ENCODE measurements at places on chromosomes 3 and 15. TPM values are rescaled to one million over a fixed set of nuclear protein-coding genes. Genes with fewer than 3 reads are reported as not detected.
A peak's percentile ranks its signal among the peaks of the same experiment; 100 is the strongest.

The ERICH6 gene
- total RNA-seq: 0.06 TPM

The NGLY1 gene
- total RNA-seq: 13.4 TPM

The GOLGA8R gene
- total RNA-seq: not detected

The FEZF2 gene
- total RNA-seq: not detected

The TUSC7 gene
- not detected for total RNA-seq

- DNase-seq: no peak
Observed at GRCh38 chr3:88267-88666, 108.3 kb upstream of the CHL1 start.

DNA sequence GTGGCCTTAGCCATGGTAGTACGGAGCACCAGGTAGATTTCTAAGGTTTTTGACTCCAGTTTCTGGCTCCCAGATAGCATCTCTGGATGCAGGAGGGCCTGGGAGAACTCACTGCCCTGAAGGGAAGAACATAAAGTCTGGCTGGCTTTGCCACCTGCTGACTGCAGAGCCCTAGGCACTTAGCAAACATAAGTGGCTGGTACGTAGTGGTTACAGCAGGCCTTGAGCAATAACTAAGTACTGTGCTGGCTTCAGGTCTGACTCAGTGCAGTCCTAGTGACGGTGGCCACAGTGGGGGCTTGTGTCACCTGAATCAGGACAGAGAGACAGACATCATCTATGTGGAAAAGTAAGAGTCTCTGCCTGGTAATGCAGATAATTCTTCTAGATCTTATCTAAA lies 871.1 kb downstream of the PDCD6IP start:
- DNase-seq: no peak

DNA sequence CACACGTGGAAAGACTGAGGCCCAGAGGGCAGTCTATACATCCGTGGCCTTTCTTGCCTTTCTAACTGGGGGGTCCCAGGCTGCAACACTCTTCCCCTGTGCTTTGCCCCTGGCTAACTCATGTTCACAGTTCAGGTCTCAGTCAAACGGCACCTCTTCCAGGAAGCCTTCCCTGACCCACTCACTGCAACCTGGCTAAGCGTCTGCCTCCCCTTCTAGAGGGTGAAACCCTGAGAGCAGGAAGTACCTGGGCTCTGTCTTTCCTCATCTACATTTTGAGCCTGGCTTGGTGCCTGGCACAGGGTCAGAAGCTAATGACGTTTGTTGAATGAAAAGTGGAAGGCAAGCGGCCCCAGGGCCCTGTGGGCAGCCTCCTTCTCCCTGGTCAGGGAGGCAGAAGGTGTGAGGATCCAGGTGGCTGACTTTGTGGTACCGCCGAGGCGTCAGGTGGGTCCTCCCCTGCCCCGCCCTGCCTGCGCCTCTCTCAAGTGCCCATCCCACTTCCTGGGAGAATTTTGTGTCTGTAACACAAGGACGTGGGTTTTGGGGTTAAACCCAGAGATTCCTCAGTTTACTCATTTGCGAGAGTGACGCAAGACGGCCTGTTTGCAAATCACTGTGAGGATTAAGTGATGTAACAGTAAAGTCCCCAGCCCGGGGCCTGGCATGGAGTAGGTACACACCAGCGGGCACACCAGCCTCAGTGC lies 32.1 kb downstream of the DNASE1L3 start:
- DNase-seq: no peak

- peak; percentile 44 for DNase-seq
Observed at GRCh38 chr15:77021803-77022381, 27.0 kb downstream of the PSTPIP1 start.

GRCh38 chr15:96323319-96324145 lies 7.0 kb upstream of the NR2F2 start:
- no peak for DNase-seq

DNA sequence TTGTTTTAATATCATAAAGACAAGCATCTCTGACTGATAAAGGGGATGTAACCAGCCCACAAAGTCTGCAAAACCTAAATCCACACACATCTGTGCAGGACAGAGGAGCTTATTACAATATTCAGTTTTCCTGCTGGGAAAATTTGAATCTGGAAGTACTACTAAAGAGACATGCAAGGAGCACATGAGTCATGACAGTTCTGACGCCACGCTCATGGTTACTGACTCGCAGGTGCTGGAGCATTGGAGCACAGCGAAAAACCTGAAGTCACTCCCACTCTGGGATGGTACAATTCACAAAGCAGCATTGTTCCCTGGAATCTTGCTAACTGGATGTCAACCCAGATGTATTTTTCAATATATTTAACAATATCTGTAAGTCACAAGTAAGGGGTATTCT lies 7.6 kb upstream of the ISL2 start:
- no peak for DNase-seq

DNA sequence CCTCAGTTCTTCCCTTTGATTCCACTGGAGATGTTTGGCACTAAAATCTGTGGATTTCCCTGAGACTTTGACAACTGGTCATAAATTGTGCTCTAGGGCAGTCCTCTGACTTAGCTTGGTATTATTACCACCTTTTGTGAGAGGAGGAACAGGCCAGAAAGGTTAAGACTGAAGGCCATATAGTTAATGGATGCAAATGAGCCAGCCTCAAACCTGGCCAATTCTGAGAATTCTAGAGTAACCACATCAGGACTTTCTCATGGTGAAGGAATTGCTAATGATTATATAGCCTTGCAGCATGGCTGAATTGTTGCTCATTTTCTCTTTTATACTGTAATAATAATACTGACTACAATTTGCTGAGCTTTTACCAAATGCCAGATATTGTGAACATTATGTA lies 162.5 kb downstream of the CADPS start:
- no peak for DNase-seq

DNA sequence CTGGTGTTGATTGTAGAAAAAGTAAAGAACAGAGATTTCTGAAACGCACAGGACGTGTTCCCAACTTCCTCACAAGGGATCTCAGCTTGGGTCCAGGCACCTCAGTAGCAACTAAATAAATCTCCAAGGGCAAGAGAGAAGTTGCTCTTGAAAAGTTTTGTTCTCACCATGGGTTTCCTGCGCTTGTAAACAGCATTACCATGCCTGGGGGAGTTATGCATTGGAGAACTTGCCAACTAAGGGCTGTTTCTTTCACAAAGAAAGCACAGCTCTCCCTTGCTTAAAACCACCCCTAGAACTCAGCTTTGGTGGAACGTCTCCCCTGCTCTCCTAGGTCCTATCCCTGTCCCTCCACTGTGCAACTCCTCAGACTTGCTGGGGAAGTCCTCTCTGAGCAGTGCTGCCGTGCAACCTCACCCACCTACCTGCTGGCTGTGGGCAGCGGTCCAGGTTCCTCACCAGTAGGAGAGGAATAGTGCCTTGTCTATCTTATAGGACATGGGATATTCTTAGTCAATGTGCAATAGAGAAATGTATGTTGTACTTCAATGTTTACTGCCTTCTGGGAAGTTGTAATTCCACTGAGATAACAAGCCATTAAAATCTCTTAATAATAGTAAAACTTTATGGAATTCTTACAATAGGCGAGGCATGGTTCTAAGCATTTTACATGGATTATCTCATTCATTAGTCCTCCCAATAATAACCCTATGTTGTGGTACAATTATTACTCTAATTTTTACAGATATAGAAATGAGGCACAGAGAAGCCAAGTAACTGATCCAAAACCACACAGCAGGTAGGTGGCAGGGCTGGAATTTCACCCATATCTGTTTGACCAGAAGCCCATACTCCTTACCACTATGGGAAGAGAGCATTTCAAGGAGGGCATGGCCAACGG lies 51.5 kb downstream of the UMPS start:
- no peak for DNase-seq

- DNase-seq: peak; percentile 67
Observed at GRCh38 chr15:26767169-26767670, 5.6 kb downstream of the GABRB3 start.
